Amniotic epithelial cell (primary cell): ENCODE measurements at places on chromosomes 7 and 10.

DNA sequence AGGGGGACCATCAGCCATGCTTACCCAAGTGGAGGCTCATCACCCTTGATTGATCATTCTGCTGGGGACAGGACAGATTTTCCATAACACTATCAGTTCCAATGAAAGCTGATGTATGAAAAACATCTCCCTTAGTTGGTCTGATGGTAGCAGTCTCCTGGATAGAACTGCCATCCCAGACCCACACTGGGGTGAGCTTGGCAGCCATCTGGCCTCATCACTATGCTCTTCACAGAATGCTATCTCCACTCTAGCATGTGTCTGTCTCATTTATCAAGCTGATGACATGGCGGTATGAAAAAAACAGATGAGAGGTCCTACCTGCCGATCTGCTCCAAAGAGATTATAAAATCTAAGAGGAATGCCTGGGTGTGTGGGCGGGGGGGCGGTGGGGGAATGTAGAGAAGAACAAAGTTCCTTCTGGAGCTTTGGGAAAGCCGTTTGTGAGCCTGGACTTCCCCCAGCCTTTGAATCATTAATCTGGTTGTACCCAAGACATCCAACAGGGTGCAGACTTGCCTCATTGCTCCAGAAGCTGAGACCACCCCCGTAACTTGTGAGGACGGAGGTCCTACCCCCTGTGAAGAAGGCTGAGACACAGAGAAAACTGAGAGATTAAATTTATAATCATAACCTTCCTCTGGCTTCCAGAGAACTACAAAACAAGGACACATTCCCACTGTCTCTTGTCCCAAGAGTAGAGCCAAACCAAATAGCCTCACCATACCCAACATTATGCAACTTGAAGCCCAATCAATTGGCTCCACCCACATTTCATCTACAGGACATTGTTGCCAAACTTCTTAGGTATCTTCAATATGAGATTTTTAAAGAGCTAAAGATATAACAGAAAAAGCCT lies 340.8 kb downstream of the KCNMA1 start:
- no peak for DNase-seq

DNA sequence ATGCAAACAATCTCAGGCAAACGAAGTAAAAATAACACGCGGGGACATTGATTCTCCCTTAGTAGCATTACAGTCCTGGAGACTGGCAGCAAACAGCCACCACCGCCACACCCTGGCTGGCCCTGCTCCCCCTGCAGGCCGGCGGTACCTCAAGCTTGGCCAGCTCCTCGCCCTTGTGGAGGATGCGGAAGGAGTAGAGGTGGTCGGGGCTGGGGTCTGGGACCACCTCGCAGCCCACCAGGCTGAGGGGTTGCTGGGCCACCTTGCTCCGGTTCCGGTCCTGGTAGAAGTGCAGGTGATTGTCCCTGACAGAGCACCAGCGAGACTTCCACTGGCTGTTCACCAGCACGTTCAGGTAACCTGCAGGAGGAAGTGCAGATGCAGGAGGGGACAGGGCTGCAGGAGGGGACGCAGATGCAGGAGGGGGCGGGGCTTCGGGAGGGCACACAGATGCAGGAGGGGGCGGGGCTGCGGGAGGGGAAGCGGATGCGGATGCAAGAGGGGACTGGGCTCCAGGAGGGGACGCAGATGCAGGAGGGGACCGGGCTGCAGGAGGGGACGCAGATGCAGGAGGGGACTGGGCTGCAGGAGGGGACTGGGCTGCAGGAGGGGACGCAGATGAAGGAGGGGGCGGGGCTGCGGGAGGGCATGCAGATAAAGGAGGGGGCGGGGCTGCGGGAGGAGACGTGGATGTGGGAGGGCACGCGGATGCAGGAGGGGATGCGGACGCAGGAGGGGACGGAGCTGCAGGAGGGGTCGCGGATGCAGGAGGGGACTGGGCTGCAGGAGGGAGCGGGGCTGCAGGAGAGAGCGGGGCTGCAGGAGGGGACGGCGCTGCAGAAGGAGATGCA lies 65.7 kb downstream of the VWA2 start:
- no peak for DNase-seq

DNA sequence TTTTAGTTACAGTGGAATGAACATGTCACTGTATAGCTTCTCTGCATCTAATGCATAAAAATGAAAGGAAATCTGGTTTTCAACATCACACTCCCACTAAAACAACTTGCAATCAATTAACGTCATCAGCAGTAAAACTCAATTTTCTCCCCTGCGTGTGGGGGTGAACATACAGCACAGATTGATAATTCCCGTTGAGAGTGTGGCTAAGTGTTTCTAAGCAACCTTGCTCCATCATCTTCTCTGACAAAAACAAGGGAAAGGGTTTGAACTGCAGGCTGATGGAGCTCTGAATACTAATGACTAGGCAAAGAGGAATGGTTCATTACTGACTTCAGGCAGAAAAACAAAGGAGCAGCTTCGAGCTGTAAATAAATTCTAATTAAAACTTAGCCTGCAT lies 238.3 kb downstream of the PARD3 start:
- no peak for DNase-seq

- DNase-seq, result no peak
Observed at GRCh38 chr10:132110713-132111112, 45.0 kb downstream of the JAKMIP3 start.

DNA sequence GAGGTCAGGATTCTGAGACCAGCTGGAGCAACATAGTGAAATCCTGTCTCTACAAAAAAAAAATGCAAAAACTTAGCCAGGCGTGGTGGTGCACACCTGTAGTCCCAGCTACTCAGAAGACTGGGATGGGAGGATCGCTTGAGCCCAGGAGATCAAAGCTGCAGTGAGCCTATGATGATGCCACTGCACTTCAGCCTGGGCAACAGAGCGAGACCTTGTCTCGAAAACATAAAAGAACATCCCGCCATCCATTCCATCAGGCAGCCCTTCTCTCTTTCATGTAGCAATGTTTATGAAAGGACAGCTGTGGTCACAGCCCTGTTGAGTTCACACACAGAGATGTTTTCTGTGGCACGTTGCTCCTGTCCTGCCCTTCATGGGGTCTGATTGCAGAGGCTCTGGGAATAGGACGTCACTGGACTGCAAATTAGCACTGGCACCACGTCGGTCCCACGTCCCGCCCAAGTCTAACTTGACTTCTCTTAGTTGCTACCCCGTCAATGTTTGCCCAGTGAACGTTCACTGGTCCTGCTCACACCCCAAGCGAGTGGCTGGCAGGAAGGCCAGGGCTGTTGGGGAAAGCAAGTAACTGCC lies 64.5 kb upstream of the MYL10 start:
- DNase-seq, result no peak

DNA sequence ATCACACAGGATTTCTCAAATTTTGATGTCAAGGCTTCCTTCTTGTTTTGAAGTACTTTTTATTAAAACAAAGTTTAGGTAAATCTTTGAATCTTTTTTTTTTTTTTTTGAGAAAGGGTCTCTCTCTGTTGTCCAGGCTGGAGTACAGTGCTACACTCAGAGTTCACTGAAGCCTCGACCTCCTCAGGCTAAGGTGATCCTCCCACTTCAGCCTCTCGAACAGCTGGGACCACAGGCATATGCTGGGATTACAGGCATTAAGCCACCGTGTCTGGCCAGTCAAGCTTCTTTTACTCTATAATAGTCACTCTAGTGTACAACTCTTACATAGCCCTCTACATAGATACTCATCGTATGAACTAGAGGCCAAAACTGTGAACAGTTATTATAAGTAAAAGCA lies 3.4 kb downstream of the RUFY2 start:
- DNase-seq, result peak; percentile 14

GRCh38 chr7:41047789-41048191 lies 655.1 kb downstream of the INHBA start:
- no peak for DNase-seq

GRCh38 chr7:139086454-139086853 lies 23.1 kb downstream of the ZC3HAV1 start:
- no peak for DNase-seq

DNA sequence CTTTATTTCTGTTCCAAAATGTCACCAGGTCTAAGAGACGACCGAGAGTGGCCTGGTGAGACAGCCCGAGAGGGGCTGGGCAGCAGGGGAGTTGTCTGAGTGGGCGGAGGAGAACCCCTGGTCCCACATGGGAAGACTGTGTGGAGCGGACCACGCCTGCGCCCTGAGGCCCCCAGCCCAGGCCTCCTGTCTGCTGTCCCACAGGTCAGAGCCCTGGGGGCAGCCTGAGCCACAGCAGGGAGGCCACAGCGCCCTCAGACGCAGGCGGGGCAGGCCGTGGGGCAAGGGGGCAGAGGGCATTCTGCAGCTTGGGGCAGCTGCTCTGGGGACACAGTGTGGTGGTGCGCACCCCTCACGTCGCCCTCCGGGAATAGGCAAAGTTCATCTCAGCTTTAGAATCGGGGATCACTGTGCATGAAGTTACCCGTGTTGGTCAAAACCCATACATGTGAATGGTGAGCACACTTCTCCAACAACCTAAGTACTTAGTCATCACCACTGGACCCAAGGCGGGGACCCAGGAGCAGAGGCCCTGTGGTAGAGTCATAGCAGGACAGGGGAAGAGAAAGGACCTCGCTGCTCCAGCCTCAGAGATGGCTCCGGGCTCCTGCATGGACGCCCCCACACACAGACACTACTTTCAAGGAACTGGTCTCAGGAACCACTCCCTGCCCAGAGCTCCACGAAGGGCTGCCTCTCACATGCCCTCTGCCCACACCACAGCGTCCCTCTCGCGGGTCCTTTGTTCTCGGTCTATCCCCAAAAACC lies 214.7 kb downstream of the ELFN1 start:
- no peak for DNase-seq

- peak; percentile 17 for DNase-seq
Observed at GRCh38 chr7:43758822-43759683, 573 bp downstream of the BLVRA start.

DNA sequence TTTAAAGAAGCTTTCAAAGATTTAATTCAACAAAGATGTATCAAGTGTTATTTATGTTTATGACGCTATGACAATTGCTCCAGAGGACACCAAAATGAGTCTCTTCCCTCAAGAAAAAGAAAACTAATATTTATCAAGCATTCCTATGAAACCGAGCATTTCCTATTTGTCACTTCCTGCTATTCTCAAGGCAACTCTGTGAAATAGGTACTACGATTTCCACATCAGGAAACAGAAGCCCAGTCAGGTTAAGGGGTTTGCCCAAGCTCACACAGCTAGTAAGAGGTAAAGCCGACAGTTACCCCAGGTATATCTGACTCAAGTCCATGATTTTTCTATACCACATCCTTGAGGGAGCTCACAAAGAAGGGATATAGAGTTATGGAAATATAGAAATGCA lies 85.9 kb downstream of the TRIL start:
- DNase-seq, result no peak

DNA sequence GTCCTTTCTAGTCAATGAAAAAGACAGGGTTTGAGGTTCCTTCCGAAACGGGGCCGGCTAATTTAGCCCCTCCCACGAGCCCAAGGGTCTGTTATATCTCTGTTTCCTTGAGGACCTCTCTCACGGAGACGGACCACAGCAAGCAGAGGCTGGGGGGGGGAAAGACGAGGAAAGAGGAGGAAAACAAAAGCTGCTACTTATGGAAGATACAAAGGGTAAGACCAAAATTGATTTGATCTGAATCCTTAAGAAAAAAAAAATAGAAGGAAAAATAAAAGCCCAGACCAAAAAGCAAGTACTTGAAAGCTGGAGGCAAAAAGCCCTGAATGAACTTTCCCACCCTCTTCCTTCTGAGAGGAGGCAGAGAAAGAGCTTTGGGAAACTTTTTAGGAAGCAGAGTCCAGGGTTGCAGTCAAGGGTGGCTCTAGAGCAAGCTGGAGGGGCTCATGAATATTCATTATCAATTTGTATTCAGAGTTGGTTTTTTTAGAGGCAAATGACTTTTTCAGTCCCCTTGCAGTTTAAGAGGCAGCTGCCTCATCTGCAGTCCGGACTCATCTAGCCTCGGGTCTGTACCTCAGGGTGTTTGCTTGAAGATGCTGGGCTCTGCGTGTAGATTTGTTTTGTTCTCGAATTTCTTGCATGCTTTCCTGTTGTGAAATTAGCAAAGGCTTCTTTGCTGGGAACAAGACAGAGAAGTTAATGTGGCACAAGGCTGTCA lies at the start of gene ENTPD1:
Gene ENTPD1 (plus strand): TSS at position 123 of the 721 bp plus-strand sequence. CDS start 77 bp downstream, at position 200.
- no peak for DNase-seq

DNA sequence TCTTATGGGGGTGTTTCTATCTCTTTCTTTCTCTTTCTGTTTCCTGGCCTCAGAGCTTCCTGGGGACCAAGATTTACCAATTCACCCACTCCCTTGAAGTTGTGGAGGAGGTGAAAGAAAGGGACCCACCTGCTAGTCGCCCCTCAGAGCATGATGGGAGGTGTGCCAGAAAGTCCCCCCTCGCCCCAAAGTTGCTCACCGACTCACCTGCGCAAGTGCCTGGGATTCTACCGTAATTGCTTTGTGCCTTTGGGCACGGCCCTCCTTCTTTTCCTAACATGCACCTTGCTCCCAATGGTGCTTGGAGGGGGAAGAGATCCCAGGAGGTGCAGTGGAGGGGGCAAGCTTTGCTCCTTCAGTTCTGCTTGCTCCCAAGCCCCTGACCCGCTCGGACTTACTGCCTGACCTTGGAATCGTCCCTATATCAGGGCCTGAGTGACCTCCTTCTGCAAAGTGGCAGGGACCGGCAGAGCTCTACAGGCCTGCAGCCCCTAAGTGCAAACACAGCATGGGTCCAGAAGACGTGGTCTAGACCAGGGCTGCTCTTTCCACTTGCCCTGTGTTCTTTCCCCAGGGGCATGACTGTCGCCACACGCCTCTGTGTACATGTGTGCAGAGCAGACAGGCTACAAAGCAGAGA lies 12.2 kb downstream of the AQP1 start:
- no peak for DNase-seq

GRCh38 chr7:31044529-31044928 lies 7.6 kb upstream of the ADCYAP1R1 start:
- no peak for DNase-seq

DNA sequence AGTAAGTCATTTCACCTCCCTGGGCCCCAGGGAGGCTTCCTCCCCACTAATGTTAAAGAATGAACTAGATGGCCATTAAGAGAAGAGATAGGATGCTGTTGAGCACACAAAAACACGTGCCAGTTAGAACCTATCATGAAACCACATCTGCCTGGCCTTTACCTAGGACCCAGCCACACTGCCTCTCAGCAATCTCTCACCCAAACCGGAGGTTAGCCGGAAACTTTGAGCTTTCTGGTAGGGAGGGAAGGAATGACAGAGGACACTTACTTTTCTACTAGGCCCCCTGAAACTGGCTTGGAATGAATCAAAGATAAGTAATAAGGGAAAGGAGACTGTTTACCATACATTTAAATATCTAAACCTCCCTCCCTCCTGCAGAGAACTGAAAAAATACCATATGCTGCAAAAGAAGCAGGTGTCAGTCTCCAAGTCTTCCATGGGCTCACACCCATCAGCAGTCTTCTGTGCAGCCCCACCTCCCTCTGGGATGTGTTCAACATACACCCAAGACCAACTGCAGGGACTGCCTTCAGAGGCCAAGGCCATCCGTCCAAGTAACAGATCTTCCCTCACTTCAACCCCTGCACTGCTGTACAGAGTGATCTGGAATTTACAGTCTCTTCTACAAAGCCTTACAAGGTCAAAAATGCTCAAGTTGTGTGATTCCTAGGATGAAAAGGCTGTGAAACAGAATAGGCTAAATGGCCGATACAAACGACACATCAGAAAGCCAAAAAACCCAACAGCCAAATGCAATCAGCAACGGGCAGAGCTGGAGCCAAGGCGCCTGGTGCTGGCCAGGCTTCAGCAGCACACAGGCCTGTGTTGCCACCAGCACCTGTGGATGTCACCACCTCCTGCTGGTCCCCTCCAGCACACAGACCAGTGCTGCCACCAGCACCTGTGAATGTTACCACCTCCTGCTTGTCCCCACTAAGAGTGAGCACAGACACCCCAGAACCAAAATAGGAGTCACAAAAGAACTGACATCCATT lies 42.4 kb downstream of the SORBS1 start:
- DNase-seq, result no peak
